GM13976 (cell line): ENCODE measurements at places on chromosomes 5 and 9.
A peak's percentile ranks its signal among the peaks of the same experiment; 100 is the strongest.

DNA sequence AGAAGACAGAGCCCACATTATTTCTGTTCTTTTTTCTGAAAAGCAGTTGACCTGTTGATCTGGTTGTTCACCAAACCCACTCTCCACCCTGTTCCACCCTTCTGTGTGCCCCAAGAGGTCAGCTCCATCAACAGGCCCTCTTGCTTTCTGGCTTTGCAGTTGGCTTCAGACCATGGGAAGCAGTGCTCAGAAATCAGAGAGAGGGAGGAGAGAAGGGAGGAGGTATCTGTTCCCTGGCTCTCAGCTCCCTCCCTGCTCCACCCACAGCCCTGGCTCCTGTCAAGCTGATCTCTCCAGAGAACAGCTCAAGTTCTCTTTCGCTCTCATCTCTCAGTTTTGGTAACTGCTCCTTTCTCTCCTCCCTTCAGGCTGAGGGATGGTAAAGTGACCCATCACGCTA is 144.2 kb upstream of the RAI14 start:
- no peak for DNase-seq

GRCh38 chr5:483434-484140 is 40.6 kb downstream of the EXOC3 start:
- DNase-seq = no peak

GRCh38 chr9:127611603-127611898 is 526 bp upstream of the STXBP1 start:
- DNase-seq = no peak

DNA sequence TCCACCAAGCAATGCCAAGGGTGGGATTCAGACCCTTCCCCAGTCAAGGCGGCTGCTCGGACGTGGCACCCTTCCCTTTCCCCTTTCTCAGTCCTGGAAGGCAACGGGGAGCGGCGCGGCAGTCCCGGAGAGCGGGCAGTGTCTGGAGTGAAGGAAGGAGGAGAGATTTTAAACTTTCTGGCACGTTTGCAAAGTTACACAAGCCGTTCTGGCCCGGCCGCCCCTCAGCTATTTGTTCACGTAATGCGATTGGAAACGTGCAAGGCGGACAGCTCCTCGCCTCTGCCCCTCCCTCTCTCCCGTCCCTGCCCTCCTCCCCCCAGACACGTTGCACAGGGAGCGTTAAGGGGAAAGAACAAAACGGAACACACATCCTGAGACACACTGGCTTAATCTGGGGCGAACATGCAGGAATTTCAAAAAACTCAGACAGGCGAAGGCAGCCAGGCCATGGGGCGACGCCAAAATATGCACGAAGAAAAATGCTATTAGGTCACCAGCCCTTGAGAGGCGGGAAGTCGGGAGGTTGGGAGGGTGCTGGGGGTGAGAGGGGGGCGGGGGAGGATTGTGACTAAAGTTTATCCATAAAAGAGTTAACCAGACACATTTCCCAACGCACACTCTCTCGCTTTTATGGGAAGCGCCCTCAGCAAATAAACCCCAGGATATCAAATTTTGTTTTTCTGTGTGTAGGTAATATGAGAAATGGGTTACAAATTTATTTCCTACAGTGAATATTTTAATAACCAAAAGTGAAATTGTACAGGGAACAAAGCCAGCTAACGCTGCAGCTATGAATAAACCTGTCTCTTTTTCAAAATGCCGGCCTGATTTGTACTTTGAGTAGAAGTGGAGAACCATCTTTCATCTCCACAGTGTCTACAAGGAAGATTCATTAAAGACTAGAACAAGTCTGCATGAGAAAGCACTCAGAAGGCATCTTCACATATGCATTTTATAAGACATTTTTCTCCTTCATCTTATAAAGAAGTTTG is at the start of gene LOX:
LOX (minus strand) TSS at position 144 of the 995 bp plus-strand sequence. CDS start 274 bp downstream, outside the sequence.
- peak; percentile 26 for DNase-seq

DNA sequence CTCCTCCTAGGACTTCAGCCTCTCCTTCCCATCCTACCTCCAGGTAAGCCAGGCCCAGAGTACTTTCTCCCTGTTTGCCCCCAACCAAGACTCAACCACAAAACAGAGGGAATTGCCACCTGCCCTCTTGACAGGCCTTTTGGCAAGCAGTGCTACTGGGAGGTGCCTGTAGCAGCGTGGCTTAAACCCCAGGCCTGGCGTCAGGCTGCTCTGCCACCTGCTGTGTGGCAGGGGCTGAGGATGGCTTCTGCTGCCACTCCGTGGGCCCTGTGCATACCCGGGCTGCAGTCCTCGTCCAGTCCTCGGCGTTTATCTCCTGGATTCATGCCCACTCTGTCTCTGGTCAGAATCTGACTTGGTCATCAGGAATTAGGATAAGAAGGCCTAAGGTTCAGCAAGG is 163.1 kb downstream of the PAX5 start:
- DNase-seq = no peak

DNA sequence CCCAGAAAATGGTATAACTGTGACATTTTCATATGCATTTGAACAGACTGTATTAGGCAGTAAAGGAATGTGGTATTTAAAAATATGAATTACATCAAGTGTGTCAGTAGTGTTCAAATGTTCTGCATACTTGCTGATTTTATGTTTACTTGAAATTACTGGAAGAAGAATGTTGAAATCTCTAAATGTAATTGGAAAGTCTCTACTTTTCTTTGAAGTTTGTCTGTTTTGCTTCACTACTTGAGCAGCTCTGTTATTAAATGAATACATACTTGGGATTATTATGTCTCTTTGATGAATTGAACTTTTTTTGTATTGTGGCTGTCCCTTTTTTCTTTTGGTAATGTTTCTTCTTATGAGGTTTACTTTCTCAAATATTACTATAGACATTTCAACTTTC is 205.6 kb downstream of the TAF11L14 start:
- DNase-seq = no peak

DNA sequence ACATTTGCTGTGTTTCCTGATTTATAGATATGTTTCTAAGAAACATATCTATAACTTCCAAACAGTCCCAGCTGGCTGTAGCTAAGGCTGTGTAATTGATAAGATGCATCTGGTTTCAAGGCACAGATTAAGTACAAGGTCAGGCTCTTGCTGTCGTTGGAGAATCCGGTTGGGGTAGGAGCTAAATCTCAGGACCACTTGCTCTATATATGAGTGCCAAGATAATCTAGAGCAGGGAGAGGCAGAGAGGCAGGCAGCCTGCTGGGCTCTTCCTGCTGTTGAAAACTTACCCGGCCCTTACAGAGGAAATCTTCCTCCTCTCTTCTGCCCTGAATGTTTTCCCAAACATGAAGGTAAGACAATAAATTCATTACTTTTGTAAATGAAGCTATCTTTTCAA is at the start of gene C7:
C7 (plus strand) TSS at position 234 of the 400 bp plus-strand sequence; CDS start at position 348, 114 bp downstream.
- no peak for DNase-seq

DNA sequence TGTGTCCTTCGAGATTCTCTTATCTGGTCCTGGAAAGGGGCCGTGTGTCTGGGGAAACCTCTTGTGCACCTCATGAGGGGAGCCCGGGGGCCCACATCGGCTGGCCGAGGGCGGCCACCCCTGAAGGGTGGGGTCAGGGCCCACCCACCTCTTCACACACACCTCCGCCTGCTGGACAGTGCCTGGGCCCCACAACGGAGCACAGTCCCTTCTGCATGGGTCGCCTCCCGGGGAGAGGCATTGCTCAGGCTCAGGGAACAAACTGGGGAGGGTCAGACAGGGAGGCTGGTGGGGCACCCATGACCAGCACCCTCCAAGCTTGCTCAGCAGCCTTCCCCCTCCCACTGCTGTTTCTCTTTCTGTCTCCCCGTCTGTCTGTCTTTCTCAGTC is 1.3 kb upstream of the LRRC14B start:
- no peak for DNase-seq

DNA sequence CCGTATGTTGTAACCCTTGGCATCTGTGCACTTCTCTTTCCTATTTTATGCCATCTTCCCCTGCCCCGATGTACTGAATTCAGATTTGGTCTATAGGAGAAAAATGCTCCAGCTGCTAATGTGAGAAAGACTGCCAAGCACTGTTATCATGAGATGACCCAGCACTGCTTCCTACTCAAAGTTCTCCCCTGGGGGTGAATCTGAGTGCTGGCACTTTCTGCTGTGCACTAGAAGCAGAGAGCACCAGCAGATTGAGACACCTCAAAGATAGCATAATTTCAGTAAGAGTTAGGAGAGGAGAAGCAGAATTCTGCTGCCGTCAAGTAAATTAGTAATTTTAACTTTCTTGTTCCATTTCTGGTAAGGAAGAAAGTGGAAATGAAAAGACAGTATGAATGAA is 92.8 kb upstream of the ACOT12 start:
- no peak for DNase-seq

DNA sequence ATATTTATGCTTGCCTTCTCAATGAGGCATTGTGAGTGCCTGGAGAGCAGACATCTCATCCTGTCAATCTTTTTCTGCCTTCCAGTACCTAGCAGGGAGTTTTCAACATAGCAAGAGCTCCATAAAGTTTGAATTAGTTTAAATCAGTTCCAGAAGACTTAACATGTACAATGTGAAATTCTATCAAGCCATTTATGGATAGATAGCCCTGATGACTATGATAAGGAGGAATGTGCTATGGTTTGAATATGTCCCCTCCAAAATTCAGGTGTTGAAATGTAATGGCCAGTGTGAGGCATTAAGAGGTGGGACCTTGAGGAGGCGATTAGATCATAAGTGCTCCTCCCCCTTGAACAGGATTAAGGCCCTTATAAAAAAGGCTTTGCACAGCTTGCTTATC is 306.9 kb upstream of the SMARCA2 start:
- no peak for DNase-seq

GRCh38 chr9:89864257-89864656 is 259.4 kb downstream of the GADD45G start:
- no peak for DNase-seq

DNA sequence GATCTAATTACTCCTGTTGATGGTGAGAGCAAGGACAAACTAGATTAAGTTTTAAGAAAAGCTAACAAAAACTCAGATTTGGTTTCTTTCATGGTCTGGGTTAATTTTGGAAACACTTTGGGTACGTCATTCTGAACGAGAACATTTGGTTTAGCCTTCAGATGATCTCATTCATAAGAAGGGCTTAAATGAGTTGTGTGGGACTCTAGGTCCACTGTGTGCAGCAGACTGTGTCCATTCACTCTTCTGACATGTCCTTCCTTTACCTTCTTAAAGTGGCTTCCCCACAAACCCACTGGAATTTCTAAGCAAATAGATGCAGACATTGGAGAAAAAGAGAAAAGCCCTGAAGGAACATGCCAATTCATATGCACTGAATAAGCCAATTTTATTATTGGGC is 96.8 kb downstream of the FBXO4 start:
- DNase-seq = peak; percentile 7

- no peak for DNase-seq
Observed at GRCh38 chr5:162607879-162608278, 540.3 kb downstream of the GABRG2 start.

DNA sequence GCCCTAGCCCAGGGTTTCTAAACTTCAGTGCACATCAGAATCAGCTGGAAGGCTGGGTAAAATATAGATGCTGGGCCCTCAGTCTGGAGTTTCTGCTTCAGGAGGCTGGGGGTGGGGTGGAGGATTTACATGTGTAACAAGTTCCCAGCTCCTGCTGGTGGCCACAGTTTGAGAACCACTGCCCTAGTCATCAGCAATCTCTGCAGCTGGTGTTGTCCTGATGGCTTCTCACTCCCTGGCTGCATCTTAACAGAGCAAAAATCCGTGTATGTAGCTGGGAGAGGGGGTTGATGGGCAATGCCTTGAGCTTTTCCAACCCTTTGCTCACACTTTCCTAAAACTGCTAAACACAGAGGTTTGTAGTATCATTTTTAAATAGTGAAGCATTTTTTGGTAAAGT is 186.0 kb upstream of the KLF9 start:
- DNase-seq = no peak

DNA sequence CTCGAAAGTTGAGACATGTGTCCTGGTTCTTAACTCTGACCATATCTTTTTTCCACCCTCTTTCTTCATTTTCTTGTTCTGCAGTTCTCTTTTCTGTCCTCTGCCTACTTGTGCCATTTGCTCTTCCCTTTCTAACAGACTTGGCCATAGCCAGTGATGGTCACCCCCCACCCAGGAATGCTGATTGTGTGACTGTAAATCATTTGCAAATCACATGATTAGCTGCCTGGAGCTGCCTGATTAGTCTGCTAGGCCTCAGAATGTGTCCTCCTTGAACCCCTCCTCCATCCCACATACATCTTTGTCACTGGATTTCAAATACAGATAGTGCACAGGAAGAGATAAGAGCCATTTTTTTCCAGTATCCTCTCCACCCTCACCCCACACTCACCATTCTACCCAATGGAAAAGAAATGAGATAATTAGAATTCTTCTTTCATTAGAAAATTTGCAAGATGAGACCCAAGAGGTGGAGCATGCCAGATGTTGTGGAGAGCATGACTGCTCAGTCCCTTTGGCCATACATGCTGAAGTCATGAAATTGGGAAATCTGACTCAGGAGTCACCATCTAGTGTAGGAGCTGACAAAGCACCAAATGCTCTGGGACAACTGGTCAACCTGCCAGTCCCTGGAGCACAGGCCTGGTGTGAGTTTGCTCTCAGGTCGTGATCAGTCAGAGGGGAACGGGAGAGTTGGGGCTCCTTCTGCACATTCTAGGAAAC is 538.2 kb downstream of the CCDC171 start:
- DNase-seq = no peak
